GM18507 (cell line): ENCODE measurements at places on chromosomes 1 and 21.
A peak's percentile ranks its signal among the peaks of the same experiment; 100 is the strongest.

DNA sequence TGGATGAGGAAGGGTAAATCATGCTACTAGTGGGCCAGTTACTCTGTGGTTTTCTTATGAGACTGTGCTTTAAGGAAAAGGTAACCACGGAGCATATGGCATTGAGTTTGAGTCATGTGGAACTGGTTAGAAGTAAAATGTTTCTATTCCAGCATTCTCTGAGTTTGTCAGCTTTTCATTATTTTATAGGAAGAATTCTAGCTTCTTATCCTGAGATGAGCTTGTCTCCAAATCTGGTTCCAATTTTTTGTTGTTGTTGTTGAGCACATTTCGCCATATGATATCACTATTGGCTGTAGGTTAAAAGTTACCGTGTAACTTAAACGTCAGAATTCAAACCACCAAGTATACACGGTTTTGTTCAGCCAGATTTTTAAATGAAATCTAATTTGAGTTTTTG is 69.9 kb downstream of the ATF6 start:
- no peak for DNase-seq

DNA sequence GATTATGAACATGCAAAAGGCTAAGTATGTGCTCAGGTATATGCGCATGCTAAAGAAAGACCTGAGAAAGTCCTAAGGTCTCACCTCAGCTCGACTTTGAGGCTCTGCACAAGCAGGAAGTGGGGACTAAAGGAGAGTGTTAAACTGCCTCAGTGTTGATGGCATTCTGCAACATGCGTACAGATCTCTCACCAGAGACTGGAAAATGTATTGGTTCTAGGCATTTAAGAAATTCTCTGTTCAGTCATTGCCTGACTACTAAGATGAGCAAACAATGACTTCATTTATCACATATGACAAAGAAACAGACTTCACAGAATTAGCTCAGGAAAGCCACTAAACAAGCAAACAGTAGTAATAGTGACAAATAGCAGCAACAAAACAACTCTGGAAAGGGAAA is 90.8 kb downstream of the USH2A start:
- DNase-seq = no peak

DNA sequence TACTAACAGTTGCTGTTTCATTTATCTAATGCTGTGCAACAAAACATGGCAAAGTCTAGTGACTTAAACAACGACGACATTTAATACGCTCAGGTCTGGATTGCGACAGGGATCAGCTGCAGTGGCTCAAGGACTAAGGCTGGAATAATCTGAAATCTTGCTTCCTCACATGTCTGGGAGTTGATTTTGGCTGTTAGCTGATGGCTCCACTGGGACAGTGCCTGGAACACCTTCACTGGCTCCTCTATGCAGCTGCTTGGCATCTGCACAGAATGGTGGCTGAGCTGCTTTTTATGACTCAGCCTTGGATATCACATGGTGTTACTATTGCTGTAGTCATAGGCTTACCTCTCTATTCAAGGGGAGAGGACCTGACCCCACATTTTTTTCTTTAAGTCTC is 24.0 kb upstream of the BTG3 start:
- no peak for DNase-seq

DNA sequence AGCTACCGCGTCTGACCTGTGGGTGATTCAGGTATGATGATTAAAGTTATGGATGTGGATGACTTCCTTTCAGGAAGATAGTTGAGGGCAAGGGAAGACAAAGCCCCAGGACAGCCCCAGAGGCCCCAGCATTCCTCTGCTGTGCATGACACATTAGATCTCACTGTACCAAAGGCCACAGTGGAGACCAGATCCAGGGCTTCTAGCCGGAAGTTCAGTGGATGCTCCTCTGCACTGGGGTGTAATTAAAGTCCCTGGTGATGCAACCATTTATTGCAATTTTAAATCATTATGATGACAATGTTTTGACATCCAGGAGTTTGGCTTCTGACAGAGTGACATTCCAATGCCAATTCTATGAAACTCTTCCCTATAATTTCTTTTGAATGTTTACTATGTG is 5.0 kb downstream of the C4BPA start:
- no peak for DNase-seq

DNA sequence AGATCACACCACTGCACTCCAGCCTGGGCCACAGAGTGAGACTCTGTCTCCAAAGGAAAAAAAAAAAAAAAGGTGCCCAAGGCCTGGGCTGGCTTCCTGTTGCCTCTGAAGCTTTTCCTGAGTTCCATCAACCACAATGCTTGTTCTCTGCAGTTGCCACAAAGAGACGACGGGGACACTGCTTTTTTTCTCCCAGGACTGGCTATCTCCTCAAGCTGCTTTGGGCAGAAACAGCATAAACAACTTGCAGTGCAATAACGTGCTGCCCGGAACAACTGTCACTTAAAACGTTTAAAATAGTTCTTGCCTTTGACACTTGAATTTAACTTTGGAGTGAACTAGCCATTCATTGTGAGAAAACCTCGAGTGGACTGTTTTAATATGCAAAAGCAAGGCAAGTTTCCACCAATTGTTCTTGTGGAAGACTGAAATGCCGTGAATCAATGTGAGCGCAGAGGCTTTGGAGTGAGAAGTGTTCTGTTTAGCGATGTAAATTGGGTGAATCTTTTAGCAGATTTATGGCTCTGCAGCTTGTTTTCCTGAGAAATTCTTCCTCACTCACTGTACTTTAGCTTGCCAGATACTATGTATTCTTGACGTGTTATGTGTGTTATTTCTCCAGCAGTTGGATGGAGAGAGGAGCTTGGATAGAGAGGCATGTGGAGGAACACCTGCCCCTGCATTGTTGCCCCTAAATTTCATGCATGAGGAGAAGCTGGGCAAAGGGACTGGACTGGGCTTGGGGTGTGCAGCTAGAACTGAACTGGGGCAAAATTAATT is 188.1 kb upstream of the KIAA0040 start:
- DNase-seq = no peak

DNA sequence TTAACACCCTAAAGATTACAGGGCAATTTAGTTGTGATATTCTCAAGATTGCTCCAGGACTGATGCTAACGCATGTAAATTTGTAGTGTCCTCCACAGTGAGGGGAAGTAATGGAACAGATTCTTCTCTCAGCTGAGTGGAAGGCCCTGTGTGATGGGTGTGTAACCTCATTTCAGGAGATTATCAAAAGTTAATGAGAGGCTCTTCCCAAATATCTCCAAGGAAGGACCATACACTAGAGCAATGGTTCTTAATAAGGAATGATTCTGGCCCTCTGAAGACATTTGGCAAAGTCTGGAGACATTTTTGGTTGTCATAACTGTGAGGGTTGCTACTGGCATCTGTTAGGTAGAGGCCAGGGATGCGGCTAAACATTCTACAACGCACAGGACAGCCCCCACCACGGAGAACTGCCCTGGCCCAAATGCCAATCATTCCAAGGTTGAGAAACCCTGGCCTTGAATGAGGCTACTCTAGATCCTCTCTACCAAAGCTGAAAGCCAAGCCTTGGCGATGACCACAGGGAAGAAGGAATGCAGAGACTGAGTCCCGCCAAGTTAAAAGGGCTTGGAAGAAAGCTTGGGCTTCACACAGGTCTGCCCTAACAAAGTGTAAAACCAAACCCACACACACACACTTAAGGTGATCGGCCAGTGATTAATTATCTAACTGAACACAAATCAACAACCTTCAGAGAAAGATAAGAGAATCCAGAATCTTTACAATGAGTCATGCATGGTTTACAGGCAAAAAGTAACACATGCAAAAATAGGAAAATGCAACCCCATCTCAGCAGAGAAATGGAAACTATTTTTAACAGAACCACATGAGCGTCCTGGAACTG is 135.8 kb downstream of the SYF2 start:
- no peak for DNase-seq

GRCh38 chr1:244301595-244302130 is 150.0 kb downstream of the ADSS2 start:
- no peak for DNase-seq

GRCh38 chr21:17848228-17848627 is 29.1 kb upstream of the C21orf91 start:
- DNase-seq = peak; percentile 28

- no peak for DNase-seq
These were observed 5.6 kb upstream of the RD3 start for GRCh38 chr1:211497489-211498045.

DNA sequence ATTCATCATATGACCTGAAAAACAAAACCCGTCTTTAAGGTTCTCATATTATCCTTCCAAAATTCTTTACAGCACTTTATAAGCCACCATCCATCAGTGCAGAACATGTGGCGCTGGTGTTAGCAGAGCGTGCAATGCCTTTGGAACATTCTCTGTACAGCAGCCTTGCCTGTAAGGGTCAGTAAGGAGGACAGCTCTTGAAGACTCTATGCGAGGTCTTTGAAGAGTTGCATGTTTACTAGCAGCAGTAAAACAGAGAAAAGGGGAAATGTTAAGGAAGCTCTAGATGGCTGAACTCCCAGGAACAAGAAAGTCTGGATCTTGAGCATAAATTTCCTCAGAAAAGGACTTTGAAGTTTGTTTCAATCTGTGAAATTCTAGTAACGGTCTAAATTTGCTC is 365.6 kb downstream of the DUSP10 start:
- DNase-seq = no peak

GRCh38 chr1:160781186-160781766 is 14.7 kb upstream of the LY9 start:
- DNase-seq = no peak

DNA sequence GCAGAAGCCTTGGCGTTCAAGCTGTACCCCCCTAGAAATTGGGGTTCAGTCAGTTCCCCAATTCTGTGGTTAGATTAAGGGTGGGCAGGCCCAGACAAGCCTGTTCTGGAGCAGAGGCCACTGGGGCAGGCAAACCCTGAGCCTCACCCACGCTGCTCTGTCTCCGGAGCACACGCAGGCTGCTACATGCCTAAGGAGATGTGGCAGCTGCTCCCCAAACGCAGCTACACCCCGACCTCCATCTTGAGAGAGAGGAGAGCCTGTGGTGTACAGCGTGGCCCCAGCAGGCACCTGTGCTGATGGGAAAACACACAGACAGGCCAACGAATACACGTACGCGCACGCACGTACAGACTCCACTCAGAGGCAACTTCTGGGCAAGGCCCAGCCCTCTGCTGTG is 33.9 kb upstream of the GRHL3 start:
- DNase-seq = no peak

DNA sequence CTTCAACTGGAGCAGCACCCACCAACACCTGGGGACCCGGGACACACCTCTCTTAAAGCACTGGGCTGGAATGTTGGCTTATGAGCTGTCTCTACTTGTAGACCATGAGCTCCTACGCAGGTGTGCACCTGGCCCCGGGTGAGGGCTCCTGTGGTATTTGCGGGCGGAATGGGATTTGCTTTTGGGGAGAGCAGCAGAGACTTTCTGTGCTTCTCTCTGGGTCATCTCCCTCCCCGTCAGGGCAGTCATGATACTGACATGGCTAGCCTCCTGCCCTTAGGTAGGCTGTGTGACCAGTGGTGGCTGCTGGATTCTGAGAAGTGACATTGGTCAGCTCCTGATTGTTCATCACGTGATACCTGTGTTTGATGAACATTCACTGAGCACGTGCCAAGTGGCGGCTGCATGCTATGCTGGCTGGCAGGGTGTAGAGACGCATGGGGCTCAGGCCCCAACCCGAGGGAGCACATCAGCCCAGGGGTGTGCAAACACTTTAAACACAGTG is 9.0 kb upstream of the ZBTB21 start:
- no peak for DNase-seq

- DNase-seq = no peak
These were observed 15.8 kb downstream of the RNF223 start for GRCh38 chr1:1058088-1058905.

- DNase-seq = no peak
These were observed 57.1 kb downstream of the FAAP20 start for GRCh38 chr1:2137257-2138121.

- no peak for DNase-seq
These were observed 37.9 kb upstream of the FOXE3 start for GRCh38 chr1:47378147-47378546.

GRCh38 chr21:36642777-36643176 is 56.1 kb upstream of the SIM2 start:
- DNase-seq = no peak

DNA sequence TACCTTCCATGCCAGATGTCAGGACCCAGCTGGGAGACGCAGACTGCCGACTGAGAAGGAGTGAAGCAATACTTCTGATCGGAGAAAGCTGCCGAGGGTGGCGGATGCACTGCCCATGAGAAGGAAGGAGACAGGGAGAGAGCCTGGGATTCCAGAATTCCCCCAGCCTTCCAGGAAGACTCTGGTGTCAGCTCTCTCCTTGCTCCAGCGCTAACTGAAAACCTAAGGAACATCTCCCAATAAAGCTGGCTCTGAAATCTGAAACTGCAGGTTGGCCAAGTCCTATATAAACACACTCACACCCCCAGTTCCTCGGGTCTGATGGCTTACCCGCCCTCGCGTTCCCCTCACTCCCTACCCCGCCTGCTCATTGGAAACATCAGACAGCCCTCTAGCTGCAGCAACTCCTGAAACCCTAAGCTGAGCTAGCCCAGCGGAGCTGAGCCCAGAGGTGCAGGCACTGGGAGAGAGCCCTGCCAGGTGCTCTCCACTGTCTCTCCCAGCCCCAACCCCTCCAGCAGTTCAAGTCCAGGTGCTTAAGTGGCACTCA is 52.3 kb downstream of the PLEKHA6 start:
- no peak for DNase-seq

DNA sequence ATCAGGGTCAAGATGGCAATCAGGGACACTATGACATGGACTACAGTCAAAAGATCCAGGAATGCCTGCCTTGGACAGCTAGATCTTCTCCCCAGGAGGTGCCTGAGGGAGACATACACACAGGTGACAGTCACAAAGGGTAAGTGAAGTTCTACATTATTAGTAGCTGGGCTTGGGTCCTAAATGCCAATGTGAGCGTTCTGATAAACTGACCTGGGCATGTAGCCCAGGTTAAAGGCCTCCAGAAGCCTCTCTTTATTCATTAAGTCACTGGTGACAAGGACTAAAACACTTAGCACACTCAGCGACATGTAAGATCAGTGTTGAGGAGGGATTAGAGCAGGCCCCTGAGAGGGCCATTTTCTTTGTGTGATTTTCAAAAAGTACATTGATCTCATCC is 48.9 kb upstream of the HSD17B7 start:
- no peak for DNase-seq

DNA sequence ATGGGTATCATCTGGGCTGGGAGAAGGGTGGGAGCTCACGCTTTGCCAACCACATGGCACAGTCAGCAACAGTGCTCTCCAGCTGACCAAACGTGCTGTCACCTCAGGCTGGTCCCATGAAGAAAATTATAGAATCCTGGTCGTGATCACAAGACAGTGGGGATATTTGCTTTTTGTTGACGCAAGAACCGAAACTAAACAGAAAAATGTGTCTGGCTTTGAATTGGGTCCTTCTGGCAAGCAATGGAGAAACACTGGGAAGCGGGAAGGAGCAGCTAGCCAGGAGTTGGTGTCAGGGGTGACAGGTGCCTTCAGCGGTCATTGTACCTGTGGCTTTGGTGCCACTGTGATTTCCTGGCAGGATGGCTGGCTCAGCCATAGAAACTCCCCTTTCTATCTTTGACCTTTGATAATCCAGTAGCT is 304.8 kb downstream of the PAPPA2 start:
- no peak for DNase-seq

- no peak for DNase-seq
These were observed 38.3 kb upstream of the SLC9A1 start for GRCh38 chr1:27193194-27193593.
